Activated CD4-positive, alpha-beta T cell treated with anti-CD3 and anti-CD28 coated beads for 1 hour (primary cell): ENCODE measurements at places on chromosomes 12 and 14.

GRCh38 chr14:29370024-29370423, 557.6 kb downstream of the PRKD1 start:
- no peak for DNase-seq

- DNase-seq, result no peak
These were observed 61.8 kb upstream of the ATP2B1 start for GRCh38 chr12:89770391-89770790.

- no peak for DNase-seq
These were observed 309.0 kb downstream of the VRK1 start for GRCh38 chr14:97106166-97106565.

DNA sequence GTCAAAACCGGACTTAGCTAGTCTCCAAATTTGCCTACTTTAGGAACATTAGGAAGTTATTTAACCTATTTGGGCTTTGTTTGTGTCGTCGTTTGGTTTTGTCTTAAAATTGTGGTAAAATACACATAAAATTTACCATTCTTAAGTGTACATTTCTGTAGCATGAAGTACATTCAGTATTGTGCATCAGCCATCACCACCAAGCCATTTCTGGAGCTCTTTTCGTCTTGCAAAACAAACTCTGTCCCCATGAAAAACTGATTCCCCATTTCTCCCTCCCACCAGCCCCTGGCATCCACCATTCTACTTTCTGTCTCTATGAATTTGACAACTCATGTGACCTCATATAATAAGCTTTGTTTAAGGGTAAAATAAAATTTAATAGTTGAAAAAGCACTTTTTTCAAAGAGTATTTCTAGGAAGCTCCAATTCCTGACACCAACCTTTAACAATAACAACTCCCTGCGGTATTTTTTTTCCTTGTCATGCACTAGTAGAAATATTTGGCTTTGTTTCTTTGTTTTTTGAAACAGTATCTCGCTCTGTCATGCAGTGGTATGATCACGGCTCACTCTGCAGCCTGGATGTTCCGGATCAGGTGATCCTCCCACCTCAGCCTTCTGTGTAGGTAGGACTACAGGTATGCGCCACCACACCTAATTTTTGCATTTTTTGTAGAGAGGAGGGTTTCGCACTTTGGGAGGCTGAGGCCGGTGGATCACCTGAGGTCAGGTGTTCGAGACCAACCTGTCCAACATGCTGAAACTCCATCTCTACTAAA, 3.6 kb upstream of the UBC start:
- no peak for DNase-seq

DNA sequence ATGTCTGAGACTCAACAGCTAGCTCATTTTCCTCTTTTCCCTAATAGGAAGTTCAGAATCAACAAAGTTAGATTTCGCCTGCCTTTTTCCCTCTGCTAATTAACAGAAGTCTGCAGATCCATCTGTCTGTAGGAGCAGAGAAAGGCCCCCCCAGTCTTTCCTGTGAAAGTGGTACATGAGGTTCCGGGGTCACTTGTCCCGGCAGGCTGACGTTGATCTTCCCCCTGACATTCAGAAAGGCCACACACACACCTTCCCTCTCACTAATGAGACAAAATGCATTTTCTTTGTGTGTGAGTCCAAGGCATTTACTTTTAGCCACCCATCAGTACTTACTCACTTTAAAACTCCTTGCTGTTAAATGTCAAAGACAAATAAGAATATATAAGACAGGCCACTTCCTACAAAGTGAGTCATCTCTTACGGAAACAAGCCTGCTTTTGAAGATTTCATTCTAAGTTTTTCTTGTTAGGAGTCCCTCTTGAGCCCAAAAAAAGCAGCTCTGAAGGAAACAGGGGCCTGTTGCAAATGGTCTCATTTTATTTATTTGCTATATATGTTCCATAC, 138.7 kb downstream of the TTC7B start:
- DNase-seq, result no peak

GRCh38 chr12:25829192-25829591, 129.3 kb upstream of the RASSF8 start:
- no peak for DNase-seq

GRCh38 chr12:22276867-22277266, 57.6 kb downstream of the ST8SIA1 start:
- no peak for DNase-seq

- peak; percentile 81 for DNase-seq
These were observed at the start of gene ENO2 for GRCh38 chr12:6914246-6914946. Gene ENO2 (plus strand): TSS chr12:6914580. CDS start chr12:6915833, 1,253 bp downstream.

DNA sequence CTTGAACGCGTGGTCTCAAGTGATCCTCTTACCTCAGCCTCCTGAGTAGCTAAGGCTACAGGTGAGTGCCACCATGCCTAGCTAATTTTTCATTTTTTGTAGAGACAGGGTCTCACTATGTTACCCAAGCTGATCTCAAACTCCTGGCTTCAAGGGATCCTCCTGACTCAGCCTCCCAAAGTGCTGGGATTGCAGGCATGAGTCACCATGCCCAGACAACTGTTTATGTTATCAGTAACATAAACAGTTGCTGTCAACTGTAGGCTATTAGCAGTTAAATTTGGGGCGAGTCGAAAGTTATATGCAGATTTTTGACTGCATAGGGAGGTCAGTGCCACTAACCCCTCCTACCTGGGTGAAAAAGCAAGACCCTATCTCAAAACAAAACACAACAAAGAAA, 26.2 kb upstream of the LRRK2 start:
- DNase-seq, result no peak

DNA sequence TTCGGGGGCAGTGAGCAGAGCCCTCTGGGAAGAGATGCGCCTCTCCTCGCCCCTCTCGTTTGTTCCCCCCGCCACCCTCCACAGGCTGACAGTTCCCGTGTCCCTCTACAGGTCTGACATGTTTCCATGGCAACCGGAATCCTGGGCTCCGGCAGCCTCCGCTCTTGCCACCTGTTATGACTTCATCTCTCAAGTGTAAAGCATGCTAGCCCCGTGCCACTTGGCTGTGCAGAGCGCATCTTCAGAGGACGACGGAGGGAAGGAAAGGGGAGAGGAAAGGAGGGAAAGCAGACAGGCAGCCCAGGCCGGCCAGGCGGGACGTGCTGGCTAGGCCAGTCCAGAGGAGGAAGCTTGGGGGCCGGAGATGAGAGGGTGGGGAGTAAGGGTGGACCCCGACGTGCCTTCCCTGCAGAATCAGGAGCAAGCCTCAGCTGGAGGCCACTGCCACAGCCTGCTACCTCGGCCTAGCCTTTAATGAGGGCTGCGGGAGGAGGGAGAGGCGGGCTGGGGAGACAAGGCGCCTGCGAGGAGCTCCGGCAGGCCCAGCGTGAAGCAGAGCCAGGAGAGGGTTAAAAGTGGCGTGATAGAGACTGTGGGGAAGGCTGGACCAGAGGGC, 214.3 kb downstream of the DPF3 start:
- DNase-seq, result no peak

GRCh38 chr14:59123975-59124374, 64.5 kb upstream of the DAAM1 start:
- no peak for DNase-seq

GRCh38 chr12:76274420-76275083, 73.7 kb downstream of the BBS10 start:
- no peak for DNase-seq

GRCh38 chr12:68623984-68624383, 13.3 kb downstream of the RAP1B start:
- no peak for DNase-seq

DNA sequence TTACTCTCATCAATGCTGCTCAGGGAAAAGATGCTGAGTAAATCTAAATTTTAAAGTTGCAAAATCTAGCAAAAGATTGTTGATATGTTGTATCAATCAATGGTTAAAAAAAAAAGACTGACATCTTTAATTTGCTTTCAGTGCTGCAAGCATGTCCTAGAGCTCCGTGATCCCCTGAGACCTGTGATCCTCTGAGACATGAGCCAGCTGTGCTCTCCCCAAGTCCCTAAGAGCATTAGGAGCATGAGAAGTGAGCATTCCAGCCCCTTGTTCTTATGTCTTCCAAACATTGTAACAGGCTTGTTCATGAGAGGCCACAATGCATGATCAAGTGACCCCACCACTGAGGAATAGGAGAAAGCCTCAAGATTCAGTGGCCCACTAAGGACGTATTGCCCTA, 116.6 kb downstream of the DAD1 start:
- no peak for DNase-seq

DNA sequence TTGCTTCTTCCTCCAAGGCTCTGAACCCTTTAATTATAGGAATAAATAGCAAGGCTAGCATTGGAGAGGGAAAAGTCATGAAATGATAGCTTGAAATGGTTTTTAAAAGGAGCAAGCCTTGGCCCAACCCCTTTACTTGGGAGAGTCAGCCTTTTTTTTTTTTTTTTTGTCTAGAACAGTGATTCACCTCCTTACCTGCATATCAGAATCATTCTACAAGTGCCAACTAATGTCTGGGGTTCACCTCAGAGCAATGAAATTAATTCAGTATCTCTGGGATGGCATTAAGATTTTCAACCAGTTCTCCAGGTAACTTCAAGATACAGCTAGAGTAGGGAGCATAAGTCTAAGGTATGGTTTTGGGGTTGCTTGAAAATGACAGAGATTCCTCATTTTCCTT, 41.3 kb upstream of the TMTC2 start:
- DNase-seq, result no peak

DNA sequence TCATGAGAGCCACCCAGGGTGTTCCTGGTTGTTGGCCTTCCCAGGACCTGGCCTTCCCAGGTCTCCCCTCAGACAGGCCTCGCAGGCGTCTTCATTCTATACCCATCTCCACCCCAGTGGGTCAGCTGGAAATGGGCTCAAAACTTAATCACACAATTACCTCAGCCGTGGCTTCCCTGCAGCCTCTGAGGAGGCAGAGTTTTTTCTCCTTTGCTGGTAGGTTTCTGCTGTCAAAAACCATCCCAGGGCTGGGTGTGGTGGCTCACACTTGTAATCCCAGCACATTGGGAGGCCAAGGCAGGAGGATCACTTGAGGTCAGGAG, 13.2 kb downstream of the NFKBIA start:
- no peak for DNase-seq

GRCh38 chr12:108635201-108635996, 1.7 kb upstream of the SELPLG start:
- DNase-seq, result no peak

DNA sequence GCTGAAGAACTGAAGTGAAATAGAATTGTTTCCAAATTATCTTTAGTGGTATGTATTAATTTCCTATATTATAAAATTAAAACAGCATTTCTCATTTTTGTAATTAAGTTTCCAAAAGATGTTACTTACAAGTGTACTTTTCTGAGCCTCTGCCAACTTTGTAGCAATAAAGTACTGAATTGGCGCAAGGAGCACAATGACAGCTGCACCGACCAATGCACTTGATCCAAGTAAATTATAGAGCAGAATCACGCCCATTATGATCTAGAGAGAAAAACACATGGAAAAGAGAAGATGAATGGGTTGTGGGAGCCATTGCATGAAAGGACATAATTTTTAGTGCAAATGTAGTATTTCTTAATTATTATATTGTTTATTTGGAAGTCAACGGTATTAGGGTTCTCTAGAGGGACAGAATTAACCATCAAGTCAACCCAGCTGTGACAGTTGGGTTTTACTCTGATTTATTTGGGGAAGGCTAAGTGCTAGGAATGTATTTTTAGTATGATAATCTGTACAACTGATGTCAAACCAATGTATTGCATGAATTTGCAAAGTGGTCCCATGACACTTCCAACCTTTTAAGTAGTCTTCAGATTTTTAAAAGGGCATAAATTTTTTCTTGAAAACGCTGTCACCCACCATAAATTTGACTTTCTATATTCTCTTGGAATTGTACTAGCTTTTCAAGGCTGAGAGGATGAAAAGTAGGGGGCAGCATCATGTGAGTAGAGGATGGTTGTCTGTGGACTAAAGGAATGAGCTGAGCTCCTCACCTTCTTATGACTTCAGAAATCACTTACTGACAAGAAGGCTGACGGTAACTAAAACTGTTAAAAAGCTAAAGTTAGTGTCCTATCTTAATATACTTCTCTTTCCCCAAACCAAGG, 33.0 kb downstream of the ABCC9 start:
- no peak for DNase-seq

- DNase-seq, result no peak
These were observed 79.7 kb upstream of the DIO3 start for GRCh38 chr14:101481557-101481956.

DNA sequence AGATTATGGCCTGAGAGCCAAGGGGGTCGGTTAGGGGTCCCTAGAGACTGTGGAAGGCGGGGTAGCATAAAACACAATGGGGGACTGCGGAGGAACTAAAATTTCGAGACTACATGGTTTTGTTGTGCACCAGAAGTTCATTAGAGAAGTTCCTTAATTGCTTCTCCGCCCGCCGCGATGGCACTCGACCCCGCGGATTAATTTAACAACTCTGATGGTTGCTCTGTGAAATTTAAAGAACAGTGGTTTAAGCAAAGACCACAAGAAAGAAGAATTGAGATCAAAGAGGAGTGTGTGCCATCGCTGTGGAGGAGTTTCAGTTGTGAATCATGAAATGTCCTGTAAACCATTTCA, 1.4 kb upstream of the CCDC88C start:
- DNase-seq, result no peak

GRCh38 chr12:95319694-95320331, 102.2 kb downstream of the VEZT start:
- no peak for DNase-seq

DNA sequence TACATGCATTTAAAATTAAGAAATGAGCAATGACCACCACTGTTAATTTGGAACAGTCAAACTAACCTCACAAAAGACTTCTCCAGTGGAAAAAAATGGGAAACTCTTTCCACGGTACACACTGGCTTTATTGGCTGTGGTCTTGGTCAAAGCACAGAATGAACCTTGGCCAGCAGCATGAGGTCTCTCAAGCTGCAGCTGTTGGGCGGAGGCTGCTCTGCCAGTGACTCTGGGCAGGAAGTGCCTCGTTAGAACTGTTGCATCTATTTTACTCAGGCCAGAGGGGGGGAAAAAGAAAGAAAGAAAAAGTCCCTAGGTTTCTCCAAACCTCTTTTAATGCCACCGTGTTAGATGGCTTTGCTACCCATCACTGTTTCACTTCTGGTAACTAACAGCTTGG, 279.8 kb upstream of the DIO2 start:
- no peak for DNase-seq

- no peak for DNase-seq
These were observed 798 bp downstream of the PDZRN4 start for GRCh38 chr12:41188841-41189394.

GRCh38 chr14:92199763-92200162, 78.0 kb downstream of the CPSF2 start:
- DNase-seq, result no peak

DNA sequence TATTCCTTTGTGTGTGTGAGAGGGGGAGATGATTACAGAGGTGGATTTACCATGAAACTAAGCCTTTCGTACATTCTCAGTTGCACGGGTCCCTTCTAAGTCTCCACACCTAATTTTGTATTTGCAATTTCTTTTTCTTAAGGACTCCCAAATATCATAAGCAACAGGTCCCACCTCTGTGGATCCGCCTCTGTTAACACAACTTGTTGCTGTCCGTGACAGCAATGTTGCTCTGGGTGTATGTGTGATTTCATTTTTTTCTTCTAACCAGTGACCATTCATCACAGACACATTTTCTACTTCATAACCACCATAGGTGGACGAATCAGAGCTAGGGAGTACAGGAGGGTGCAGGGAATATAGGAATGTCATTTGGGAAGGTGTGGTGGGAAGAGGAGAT, 81.1 kb downstream of the NRXN3 start:
- no peak for DNase-seq
